Eye (tissue), 1 donor: ENCODE measurements at places on chromosomes 7 and 10.

DNA sequence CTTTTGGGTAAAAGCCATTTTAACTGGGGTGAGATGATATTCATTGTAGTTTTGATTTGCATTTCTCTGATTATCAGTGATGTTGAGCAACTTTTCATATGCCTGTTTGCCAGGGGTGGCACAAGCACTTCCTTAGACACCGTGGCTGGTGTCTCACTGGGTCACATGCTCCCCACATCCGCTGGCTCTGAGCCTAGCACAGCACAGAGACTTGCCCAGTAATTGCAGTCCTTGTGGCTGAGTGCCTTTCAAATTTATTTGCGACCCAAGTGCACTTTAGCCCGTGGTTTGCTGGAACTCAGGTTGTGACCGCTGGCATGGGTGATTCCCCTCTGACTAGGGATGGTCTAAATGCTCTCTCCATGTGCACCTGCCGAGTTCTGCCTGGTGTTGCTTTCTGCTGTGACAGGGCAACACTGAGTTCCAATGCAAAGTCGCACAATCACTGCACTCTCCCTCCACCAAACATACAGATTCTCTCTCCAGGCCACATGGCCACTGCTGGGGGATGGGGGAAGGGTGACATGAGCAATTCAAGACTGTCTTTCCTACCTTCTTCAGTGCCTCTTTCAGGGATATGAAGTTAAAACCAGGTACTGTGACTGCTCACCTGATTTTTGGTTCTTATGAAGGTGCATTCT is 66.5 kb downstream of the ZNF277 start:
- no peak for DNase-seq

GRCh38 chr7:154984601-154985188 is 18.2 kb downstream of the PAXIP1 start:
- no peak for DNase-seq

DNA sequence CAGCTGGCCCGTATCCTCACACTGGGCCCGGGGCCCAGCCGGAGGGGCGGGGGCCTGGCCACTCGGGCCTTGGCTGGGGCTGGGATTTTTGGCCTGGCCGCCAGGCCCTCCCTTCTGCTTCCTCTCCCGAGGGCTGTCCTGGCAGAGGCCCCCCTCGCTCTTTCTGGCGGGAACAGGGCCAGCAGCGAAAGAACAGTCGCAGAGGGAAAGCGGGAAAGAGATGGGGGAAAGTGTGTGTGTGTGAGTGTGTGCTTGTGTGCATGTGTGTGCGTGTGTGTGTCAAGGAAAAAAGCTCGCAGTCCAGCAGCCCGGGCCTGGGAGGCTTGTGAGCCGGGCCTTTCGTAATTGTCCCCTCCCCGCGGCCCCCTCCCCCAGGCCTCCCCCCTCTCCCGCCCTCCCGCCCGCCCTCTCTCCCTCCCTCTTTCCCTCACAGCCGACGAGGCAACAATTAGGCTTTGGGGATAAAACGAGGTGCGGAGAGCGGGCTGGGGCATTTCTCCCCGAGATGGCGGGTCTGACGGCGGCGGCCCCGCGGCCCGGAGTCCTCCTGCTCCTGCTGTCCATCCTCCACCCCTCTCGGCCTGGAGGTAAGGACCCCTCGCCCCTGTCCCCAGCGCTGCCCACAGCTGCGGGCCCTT is at the start of gene ELN:
ELN (plus strand) TSS at position 491 of the 638 bp plus-strand sequence; CDS start at position 506, 15 bp downstream.
- peak; percentile 86 for DNase-seq

DNA sequence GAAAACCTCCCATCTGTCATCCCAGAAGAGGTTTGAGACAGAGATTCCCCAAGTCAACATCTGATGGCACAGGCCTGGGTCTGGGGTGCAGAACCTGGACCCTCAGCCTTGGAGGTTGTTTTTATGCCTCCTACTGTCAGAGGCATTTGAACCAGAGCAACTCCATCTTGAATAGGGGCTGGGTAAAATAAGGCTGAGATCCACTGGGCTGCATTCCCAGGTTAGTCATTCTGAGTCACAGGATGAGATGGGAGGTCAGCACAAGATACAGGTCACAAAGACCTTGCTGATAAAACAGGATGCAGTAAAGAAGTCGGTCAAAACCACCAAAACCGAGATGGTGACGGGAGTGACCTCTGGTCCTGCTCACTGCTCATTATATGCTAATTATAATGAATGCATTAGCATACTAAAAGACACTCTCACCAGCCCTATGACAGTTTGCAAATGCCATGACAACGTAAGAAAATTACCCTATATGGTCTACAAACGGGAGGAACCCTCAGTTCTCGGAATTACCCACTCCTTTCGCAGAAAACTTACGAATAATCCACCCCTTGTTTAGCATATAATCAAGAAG is 92.0 kb downstream of the ITGA8 start:
- DNase-seq: no peak

GRCh38 chr7:16619979-16620408 is 25.6 kb downstream of the ANKMY2 start:
- no peak for DNase-seq

DNA sequence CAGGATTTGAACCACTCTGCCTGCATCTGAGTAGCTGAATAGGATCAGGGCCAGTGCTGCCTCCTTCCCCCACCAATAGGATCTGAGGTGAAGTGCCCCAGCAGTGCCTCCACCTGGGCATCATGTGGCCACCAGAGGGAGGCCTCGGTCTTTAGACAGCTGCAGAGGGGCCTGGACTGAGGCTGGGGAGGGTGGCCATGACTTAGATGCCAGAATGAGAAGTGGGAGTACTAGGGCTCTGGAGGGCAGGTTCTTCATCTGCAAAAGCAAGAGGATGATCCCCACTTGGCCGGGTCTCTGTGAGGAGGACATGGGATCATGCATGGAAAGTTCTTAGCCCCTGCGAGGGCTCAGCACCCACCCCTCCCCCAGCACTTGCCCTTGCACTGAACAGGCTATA is 56.9 kb downstream of the NEUROG3 start:
- DNase-seq: peak; percentile 60

DNA sequence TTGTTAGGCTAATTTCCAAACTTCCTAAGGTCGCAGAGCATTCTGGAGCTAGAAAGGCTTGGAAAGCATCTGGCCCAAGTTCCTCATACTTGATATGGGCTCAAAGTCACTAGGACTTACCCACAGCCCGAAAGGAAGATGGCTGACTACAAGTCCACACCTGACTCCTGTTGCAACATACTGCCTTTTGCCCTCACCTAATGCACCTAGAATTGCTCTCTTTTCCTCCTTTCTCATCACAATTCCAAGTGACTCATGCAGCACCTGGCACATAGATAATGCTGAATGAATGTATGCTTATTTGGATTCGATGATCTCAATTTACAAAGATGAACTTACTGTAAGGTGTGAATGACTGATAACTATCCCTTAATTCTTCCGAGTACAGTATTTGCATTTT is 131.5 kb downstream of the SORBS1 start:
- no peak for DNase-seq

DNA sequence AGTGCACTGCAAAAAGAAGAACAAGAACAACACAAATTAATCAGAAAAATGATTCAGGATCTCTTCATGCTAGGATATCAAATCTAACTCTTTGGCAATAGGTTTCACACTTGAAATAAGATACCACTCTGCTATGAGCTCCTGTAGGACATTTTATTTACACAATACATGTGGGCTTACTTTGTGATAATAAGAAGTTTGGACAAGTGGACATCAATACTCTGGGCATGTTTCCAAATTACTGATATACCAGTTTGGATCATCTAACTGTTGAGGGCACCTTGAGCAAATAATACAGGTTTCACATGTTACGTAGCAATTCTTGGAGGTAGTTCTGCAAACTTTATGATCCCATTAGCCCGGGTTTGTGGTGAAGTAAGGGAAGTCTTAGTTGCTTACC is 59.8 kb downstream of the CPVL start:
- no peak for DNase-seq

DNA sequence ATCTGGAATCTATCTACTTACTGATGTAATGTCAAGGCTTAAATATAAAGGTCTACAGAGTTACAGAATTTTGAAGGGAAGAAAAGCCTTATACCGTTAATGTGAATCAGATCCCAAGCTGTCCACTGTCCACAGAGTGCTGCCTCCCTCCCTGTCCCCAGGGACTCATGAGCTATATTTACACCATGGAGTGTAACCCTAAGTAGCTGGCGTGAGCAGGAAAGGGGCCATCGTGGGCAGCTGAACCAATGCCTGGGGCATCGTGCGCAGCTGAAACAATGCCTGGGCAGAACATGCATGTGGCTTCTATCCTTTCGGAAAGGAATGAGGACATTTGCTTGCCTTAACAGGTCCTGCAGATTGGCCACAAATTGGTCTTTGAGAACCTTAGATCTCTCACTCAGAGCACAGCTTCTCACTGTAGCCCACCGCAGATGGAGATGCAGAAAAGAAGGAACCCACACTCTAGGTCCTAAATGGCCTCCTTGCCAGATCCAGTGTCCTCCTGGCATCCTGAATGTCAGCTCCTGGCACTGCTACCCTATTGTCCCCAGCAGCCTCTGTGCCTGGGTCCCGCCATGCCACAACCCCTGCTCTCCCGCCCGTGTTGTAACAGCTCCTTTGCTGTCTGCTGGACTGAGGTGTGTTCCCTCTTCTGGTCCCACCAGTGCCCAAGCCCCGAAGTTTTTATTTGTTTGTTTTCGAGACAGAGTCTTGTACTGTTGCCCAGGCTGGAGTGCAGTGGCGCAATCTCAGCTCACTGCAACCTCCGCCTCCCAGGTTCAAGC is 30.3 kb downstream of the CCDC3 start:
- no peak for DNase-seq

DNA sequence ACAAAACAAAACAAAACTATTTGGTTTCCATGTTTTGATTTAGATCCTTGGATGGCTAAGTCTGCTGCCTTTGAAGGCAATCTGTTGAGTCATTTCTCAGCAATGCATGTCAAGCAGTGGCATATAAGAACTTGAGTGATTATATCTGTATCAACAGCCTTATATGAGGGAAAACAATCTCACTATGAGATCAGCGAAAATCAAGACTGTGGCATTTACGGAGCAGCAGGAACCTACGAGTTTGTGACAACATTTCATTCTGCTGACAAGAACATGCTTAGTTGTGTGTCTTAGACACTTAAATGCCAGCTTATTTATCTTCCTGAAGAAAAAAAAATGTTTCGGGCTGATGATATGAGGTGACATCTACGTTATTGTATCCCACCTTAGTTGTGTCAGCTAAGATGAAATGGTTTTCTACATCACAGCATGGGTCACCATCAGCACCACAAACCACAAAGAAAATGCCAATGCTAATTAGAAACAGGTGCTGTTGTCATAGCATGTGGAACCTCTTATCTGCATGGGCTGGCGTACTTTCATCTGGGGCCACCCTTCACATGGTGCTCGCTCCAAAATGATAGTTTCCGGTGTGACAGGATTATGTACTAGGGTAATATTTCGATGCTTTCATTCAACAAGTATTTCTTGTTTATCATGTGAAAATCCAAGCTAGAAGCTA is 1085.5 kb downstream of the SORCS1 start:
- DNase-seq: peak; percentile 11

DNA sequence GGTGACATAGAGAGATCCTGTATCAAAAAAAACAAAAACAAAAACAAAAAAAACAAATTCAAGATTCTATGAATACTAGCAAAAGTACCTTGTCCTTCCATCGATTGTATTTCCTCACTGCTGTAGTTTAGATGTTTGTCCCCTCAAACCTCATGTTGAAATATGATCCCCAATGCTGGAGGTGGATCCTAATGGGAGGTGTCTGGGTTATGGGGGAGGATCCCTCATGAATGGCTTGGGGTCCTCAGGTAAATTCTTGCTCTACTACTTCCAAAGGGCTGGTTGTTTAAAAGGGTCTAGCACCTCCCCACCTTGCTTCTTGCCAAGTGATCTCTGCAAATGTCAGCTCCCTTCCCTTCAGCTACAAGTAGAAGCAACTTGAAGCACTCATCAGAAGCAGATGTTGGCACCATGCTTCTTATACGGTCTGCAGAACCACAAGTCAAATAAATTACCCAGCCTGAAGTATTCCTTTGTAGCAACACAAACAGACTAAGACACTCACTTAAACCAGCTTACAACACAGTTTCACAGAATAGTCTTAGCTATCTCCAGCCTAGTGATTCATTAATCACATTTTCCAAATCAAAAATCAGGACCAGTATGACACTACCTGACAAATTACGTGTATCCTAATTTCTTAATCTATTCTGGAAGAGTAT is 20.7 kb downstream of the ABI1 start:
- peak; percentile 37 for DNase-seq

- peak; percentile 54 for DNase-seq
These were observed 566 bp downstream of the ZNF789 start for GRCh38 chr7:99473315-99473596.

DNA sequence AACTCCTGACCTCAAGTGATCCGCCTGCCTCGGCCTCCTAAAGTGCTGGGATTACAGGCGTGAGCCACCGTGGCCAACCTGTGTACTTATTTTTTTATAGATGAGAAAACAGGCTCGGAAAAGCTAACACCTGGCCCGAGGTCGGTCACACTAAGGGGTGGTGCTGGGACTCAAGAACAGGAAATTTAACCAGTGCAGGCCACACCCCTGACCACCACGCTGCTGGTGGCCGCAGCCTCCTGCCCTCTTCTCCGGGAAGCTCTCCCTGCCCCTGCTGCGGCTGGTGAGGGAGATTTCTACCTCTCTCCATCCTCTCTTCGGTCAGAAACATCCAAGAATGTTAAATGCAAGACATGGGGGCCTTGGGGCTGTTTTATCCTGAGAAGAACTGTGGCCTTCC is 63.2 kb downstream of the TNRC18 start:
- DNase-seq: no peak

GRCh38 chr7:50156163-50156562 is 63.1 kb upstream of the ZPBP start:
- DNase-seq: no peak

DNA sequence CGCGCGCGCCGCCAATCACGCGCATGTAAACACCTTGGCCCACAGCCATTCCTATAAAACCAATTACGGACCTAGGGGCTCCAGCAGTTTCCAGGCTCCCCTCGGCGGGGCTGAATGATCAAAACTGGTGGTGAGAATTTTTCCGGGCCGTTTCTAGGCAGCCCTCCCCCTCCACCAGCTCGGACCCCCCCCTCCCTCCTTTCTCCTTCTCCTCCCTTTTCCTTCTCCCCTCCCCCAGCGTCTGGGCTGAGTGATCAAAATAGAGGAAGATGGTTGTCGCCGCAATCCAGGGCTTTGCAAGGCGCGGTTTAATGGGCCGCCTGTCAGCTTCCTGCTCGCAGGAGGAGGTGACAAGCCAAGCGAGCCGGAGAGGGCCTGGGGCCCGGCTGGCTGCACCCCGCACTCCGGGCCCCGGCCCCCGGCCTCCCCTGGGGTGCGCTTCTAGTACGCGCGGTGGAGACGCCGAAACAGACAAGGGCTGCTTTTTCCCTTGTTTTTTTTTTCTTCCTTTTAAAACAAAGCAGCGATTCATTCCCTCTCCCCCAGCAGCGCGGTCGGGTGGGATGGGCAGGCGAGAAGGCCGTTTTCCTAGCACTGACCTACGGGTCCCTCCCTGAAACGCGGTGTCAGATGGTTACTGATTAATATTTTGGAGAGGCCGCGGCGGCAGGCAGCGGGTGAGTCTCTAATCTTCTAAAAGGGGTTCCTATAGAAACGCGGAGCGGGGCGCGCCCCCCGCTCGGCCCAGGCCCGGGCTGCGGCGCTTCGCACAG is 528 bp upstream of the TNRC18 start:
- DNase-seq: peak; percentile 100

DNA sequence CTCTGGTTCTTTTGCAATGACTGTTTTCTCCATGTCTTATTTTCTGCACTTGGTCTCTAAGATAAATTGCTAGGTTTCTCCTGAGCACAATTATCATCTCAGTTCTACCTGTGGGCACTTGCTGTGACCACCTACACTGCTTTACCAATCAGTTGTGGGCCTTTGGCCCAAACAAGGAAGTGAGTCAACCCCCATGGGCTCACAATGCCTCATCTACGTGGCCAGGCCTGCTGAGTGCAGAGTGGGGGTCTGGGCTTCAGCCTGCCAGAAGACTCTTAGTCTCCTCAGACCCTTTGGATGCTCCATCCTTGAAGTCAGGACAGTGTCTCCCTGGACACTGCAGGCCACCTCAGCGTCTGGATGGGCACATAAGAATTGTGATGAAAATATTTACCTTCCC is 20.3 kb downstream of the SCART1 start:
- no peak for DNase-seq
